ENCODE measurements at places on chromosomes 16 and 17.

DNA sequence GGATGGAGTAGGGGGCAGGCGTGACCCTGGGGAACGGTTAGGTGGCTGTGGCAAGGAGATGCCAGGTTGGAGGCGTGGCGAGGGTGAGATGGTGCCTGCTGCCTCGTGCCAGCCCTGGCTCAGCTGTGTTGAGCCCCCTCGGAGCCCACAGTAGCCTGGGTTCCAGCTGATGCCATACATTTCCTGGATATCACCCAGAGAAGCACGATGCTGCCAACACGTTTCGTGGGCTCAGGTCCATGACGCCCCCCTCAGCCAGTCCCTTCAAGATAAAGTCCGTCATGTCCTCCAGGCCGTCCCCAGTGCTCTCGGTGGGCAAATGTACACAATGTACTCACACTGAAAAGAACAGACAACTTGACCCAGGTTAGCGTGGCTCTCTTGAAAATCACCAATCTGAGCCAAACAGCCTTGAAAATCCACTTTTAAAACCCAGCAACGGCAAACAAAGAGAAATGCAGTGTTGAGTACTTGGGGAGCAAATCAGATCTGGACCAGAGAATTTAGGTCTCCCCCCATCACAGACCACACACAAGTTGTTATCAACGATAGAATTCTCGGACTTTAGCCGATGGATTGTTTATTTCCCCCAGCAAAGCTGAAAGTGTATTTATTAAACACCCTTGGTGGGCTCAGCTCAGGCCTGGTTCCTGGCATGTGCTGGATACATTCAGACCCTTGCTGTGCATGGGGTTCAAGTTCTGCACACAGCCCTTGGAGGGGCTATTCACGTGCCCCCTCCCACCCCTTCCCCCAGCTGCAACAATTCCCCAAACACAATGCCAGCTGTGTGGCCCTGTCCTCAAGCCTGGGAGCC lies 102.8 kb upstream of the PLCG2 start:
- no peak for DNase-seq

GRCh38 chr17:82175951-82176350 lies 36.7 kb downstream of the CCDC57 start:
- DNase-seq = no peak

GRCh38 chr17:39576187-39576586 lies 31.5 kb downstream of the NEUROD2 start:
- no peak for DNase-seq

DNA sequence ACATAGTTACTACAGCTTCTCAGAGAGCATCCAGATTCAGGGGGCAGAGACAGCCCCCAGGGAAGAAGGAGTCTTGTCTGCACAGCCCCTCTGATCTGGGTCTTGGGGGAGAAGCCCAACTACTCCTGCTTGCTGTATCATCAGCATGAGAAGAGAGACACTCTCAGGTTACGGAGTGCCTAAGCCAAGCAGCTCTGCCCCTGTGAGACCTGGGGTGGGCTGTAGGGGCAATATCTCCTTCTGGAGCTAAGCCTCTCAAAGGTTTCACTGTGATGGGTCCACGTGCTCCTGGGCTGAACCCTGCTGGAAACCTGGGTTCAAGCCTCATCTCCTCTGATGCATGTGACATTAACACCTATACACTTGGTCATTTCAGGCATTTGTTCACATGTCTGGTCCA lies 123.2 kb downstream of the CPPED1 start:
- DNase-seq = no peak

GRCh38 chr17:75457047-75457654 lies 716 bp downstream of the TMEM94 start:
- DNase-seq = peak; percentile 61

- DNase-seq = no peak
Observed at GRCh38 chr17:76574166-76574565, 11.5 kb downstream of the ST6GALNAC2 start.

DNA sequence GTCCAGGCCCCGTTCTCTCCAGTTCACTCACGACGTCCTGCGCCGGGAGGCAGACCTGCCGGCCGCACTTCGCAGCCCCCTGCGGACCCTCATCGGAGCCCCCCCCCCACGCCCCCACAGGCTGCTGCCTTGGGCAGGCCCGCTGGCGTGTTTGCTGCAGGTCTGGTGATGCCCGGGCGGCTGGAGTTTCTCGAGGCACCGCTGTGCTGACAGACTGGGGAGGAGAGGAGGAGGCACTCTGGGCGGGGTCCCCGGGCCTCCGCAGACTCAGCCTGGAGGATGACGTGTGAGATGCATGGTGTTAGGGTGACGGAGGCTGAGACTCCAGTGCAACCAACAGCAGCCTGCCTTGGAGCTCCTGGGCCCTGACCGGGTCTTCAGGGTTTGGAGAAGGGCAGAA lies 24.1 kb downstream of the BAIAP2 start:
- no peak for DNase-seq
